Hematopoietic multipotent progenitor cell treated with erythropoietin and hydrocortisone succinate and interleukin-3 and kit ligand, for 8 days (in vitro differentiated cells): ENCODE measurements at places on chromosomes 7 and 10.

- DNase-seq = no peak
Observed at GRCh38 chr10:124725791-124726190, 18.4 kb downstream of the FAM53B start.

- DNase-seq = no peak
Observed at GRCh38 chr10:117987244-117987909, 59.4 kb downstream of the RAB11FIP2 start.

- DNase-seq = peak; percentile 47
Observed at GRCh38 chr10:104049504-104050250, 36.0 kb downstream of the COL17A1 start.

- no peak for DNase-seq
Observed at GRCh38 chr10:32786968-32787367, 171.1 kb downstream of the ITGB1 start.

DNA sequence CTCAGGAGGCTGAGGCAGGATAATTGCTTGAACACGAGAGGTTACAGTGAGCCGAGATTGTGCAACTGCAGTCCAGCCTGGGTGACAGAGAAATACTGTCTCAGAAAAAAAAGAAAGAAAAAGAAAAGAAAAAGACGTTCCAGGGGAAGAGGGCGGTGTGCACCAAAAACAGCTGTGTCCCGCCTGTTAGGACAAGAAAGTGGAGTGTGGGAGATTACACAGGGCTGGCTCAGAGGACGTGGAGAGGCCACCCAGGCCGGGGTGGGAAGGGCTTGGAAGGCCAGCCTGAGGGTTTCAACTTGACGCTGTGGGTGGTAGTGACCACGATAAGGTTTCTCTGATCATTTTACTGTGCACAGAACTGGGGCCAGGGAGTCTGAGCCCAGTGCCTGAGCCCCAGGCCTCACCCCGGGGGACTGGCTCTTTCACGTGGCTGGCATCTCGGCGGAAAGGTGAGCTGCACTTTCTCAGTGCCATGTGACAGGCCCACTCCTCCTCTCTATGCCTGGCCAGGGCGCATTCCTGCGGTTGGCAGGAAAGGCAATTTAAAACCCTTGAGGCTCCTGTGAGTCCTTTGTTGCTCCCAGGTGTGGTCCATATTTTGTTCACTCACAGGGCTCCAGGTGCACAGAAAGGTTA, 13.9 kb downstream of the RHBDD2 start:
- no peak for DNase-seq

DNA sequence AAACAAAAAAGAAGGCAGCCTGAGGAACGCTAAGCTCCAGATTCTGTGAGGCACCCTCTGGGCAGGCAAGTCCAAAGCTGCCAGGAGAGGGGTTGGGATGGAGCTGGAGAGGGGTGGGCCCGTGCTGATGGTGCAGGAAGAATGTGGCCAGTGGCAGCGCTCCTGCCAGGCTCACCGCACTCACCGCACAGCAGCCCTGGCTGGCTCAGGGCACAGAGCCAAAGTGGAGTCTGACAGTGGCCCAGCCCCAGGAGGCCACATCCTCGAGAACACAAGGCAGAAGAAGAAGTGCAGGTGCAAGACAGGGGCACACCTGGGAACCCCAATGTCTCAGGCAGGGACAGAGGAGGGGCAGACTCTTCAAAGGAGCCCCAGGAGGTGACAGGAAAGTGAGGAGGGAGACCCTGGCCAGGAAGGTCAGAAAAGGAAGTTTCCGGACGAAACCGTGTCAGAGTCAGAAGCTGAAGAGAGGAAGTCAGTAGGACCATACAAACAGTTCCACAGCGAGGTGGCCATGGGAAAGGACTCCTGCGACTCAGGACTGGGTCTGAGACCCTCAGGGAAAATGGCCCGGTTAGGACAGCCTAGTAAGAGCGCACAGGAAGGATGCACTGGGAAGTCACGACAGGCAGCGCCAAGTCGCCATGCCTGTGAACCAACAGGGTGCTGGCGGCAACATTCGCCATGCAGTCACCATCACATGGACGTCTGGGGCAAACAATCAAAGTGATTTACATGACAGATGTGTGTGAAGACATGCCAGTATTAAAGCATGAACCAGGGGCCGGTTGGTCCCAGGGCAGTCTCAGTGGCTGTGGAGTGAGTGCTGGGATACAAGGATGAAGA, 54.4 kb downstream of the COBL start:
- no peak for DNase-seq

DNA sequence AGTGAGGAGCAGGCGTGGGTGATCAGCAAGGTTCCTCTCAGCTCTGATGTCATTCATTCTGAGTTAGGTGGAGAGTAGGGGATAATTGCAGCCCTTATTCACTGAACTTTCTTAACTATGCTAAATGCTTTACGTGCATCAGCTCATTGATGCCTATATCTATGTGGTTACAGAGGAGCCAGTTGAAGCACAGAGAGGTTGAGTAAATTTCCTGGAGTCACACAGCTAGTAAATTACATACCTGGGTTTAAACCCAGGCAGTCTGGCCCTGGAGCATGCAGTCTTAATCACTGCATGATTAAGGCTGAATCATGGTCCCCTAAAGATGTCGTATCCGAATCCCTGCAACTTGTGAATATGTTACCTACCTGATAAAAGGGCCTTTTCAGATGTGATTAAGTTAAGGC, 99.6 kb downstream of the GRK5 start:
- no peak for DNase-seq

DNA sequence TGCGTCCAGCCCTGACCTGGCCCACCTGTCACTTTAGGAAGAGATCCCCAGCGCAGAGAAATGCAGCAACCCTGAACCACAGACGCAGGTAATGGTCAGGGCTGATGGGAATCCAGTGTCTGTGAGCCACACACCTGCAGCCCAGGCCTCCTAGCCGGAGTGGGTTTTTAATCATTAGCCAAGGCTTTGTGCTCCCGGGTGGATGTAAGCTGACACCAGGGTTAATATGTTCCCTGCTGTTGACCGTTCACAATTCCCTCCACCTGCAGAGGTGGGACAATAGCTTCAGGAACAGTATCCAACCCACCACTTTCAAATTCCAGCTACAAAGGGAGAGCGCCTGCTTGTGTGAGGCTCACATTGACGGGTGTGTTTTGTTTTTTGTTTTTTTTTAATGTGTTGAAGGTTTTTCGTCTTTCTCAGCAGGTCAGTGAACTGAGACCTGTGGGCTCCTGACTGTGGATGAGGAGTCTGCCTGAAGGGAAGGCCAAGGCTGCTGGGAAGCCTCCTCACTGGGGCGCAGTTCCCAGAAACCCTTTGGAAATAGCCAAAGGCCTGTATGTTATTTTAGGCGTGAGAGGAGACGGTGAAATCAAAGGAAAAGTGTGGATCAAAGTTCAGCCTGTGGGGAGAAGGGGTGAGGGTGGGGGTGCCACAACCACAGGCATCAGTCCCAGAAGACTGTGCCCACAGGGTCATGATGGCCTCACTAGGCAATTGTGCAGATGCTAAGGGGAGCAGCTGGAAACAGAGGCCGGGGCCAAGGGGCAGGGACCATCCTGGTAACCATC, 111.1 kb downstream of the TNS3 start:
- DNase-seq = no peak

- no peak for DNase-seq
Observed at GRCh38 chr7:35988818-35989217, 164.2 kb upstream of the EEPD1 start.

GRCh38 chr7:151064454-151064853, 5.1 kb downstream of the SLC4A2 start:
- DNase-seq = no peak
